Activated naive CD4-positive, alpha-beta T cell treated with anti-CD3 and anti-CD28 coated beads for 36 hours (primary cell): ENCODE measurements at places on chromosomes 1 and 21. TPM values are rescaled to one million over a fixed set of nuclear protein-coding genes. Genes with fewer than 3 reads are reported as not detected.

- no peaks in the 10 kb centered on the region for H3K4me1 ChIP-seq
- no peak overlapping the region for H3K27ac ChIP-seq
- no peak overlapping the region for H3K4me3 ChIP-seq
These were observed 530.9 kb downstream of the PTPRU start for GRCh38 chr1:29767088-29767685.

DNA sequence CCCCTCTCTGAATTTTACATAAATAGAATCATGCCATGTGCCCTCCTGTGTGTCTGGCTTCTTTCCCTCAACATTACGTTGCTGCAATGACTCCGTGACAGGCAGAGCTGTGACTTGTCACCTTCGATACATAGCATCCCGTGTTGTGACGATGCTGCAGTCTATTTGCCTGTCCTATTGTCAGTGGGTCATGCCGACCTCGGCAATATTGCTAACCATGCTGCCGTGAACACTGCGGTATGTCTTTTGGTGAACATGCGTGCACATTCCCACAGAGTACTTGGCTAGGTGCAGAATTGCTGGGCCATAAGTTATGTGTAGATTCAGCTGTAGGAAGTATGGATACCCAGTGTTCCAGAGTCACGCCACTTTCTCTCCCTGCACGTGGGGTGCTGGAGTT is 36.3 kb upstream of the TTC34 start:
- no peak overlapping the region for H3K27ac ChIP-seq
- no peak for DNase-seq
- no peak overlapping the region for H3K4me3 ChIP-seq
- peaks cover 18% of the 10 kb centered on the region for H3K4me1 ChIP-seq

Gene CELA3B
- not detected for total RNA-seq

GRCh38 chr1:106836708-106837107 is 219.8 kb upstream of the PRMT6 start:
- DNase-seq, result no peak
- H3K36me3 ChIP-seq, result no peaks in the 10 kb centered on the region
- H3K4me1 ChIP-seq, result no peaks in the 10 kb centered on the region

- no peaks in the 10 kb centered on the region for H3K36me3 ChIP-seq
- peaks cover 4% of the 10 kb centered on the region for H3K27me3 ChIP-seq
- DNase-seq, result no peak
- H3K27ac ChIP-seq, result no peak overlapping the region
- H3K4me1 ChIP-seq, result no peaks in the 10 kb centered on the region
These were observed 63.2 kb downstream of the SYDE2 start for GRCh38 chr1:85137660-85138059.

DNA sequence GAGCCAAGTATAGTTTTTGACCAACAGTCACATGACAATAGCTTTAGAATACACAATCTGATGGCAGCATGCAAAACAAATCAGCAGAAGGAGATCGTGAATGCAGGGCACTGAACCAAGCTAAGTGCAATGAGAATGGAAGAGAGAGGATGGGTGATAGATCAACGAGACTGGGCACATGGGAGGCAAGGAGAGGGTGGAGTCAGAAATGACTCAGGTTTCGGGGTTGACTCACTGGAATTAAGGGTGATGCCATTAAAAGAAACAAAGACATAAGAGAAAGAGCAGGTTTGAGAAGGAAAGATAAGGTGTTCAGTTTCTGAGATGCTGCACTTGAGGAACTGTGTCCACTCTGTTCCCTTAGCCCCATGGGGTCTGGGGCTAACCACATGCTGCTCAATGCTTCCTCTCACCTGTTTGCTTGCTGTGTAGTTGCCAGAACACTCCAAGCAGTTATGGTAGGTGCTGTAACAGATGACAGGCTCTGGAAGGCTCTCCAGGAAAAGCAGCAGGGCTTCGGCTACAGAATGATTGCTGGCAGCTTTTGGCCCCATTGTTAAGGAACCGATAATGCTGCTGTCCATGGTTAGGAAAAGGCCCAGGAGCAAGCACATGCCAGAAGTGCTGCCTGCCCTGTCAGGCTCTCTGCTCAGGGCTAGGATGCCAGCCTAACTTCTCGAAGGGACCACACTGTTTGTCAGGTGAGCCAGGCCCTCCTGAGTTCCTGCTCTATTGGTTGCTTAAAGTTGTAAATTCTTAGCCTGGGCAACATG is 6.1 kb upstream of the MTF1 start:
- no peaks in the 10 kb centered on the region for H3K27me3 ChIP-seq
- peaks cover 16% of the 10 kb centered on the region for H3K4me1 ChIP-seq
- peak; percentile 69 for DNase-seq
- peaks cover 19% of the 10 kb centered on the region for H3K36me3 ChIP-seq
- H3K4me3 ChIP-seq, result no peak overlapping the region

GRCh38 chr1:151908228-151908691 is 1.1 kb downstream of the THEM4 start:
- H3K27me3 ChIP-seq, result no peaks in the 10 kb centered on the region
- peaks cover 39% of the 10 kb centered on the region for H3K36me3 ChIP-seq
- H3K4me1 ChIP-seq, result peaks cover 46% of the 10 kb centered on the region
- no peak for DNase-seq

DNA sequence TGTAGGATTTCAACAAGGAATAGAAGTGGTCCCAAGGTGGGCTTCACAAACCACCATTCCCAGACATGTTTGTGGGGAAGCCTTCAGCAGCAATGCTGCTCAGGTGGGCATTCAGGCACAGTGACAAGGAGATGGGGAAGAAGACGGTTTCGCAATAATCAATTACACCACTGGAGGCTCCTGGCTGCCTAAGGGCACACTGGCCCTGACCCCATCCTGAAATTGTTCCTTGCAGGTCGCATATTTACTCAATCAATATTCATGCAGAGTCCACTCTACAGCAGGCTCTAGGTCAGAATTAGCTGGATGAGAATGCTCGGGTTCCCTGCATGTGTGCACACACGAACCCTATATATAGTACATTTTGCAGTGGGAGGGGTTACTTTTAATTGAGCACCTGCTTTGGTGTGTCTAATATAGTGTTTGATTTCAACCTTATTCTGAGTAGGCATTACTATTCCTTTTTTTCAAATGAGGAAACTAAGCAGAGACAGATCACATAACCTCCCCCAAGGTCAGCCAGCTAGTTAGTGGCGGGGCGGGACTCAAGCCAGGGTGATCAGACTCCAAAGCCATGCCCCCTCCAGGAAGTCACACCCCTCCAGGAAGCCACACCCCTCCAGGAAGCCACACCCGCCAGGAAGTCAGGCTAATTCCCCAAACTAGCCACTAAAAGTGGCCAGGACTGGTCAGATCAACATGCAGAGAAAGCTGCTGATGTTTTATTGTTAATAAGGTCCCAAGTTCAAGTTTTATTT is 106.5 kb downstream of the HLCS start:
- H3K27me3 ChIP-seq, result no peaks in the 10 kb centered on the region
- peak; percentile 46 for DNase-seq
- no peak overlapping the region for H3K27ac ChIP-seq

DNA sequence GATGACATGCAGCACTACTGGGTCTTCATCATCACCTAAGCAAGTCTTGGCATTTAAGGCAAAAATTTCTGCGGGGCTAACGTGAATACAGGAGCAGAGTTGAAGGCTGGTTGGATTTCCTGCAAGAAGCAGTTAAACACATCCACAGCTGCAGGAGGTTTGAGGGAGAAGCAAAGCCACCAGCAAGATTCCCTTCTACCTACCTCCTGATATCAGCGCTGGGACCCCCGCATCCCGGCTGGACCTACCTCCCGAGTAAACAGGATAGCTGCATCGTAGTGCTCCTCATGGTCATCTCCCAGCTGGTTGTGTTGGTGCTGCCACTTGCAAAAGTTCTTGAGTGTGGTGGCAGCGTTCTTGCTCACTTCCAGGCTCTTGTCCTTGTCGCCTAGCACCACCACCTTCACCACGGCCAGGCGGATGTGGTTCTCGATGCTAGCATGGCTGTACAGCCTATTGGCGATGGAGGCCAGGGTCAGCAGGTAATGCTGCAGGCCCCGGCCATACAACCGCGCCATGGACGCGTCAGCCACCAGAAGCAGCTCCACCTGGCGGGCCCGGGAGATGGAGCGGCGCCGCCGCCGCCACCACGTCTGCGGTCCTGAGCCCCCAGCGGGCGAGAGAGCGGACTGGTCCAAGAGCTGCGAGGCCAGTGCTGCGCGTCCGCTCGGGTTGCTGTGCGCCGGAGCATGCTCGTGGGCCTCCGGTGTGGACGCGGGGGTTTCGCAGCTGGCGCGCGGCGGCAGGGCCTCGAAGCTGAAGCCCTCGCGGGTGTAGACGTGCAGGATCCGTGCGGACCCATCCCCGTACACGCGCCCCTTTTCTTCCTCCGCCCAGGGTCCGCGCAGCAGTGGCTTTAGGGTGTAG is 1.6 kb downstream of the ADAMTS5 start:
- no peak overlapping the region for H3K27ac ChIP-seq
- no peak overlapping the region for H3K4me3 ChIP-seq
- peaks cover 12% of the 10 kb centered on the region for H3K4me1 ChIP-seq
- H3K36me3 ChIP-seq, result no peaks in the 10 kb centered on the region
- peaks cover 50% of the 10 kb centered on the region for H3K27me3 ChIP-seq
- DNase-seq, result no peak

DNA sequence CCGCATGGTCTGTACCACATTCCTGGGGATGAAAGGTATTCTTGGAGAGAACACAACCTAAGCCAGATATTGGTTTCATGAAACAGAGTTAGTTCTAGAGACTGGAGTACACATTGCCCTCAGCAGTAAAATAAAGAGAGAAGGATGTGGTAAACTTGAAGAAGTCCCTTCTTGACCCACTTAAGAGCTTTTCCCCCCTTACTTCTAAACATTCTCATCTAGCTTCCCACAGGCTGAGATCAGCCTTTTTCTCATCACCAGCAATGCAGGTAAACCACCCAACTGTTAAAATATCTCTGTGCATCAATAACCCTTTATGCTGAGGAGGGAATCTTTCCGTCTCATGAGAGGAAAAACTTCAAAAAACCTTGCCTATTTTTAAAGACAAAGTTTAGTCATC is 62.6 kb downstream of the SUSD4 start:
- H3K4me1 ChIP-seq, result peaks cover 28% of the 10 kb centered on the region
- no peak overlapping the region for H3K4me3 ChIP-seq
- H3K27me3 ChIP-seq, result no peaks in the 10 kb centered on the region
- no peak for DNase-seq
- no peaks in the 10 kb centered on the region for H3K36me3 ChIP-seq
- peak overlapping the region; percentile 19 for H3K27ac ChIP-seq

DNA sequence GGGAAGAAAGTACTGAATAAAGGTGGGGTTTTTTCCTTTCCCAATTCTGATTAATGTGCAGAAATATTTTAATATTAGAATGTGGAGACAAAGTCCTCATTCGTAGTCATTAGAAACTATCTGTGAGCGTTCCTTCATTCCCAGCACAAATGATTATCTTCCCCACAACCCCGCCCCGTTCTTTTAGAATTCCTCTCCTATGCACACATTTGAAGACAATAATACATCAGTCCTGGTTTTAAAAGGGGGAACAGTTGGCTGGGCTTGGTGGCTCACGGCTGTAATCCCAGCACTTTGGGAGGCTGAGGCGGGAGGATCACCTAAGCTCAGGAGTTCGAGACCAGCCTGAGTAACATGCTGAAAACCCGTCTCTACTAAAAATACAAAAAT is 876 bp downstream of the ALDH9A1 start:
- no peaks in the 10 kb centered on the region for H3K27me3 ChIP-seq
- H3K4me3 ChIP-seq, result peak overlapping the region; percentile 97
- DNase-seq, result no peak
- H3K4me1 ChIP-seq, result peaks cover 26% of the 10 kb centered on the region
- H3K36me3 ChIP-seq, result peaks cover 18% of the 10 kb centered on the region

DNA sequence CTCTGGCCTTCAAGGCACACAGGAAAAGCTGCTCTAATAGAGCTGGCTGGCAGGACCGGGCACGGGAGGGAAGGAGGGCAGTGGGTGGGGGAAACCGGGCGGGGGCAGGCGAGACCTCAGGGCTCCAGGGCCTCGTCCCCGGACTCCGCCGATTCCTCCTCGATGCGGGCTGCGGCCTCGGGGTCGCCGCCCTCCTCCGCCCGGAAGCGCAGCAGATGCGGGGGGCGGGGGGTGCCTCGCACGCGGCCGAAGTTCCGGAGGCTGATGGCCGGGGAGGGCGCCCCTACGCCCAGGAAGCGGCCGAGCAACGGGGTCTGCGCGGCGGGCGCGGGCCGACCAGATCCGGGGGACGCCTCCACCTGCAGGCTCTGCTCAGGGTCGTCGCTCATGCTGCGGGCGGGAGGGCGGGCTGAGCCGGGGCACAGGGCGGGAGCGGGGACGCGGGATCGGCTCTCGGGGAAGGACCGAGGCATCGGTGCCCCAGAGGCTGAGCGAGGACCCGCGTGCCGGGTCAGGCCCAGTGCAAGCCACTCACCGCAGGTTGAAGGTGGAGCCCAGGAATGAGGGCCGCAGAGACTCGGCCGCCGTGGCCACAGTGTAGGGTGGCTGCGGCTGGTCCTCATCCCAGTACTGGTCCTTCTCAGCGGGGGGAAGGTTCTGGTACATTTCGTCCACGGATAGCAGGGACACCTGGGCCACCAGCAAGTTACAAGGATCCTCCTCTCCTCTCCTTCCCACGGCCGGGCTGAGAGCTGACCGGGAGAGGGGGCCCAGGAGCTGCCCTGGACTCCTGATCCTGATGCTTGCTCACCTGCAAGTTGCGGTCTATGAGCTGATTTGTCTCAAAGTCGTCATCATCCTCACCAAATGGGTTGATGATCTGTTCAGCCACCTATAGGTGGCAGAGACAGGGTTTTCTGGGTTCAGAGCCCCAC is 3.6 kb downstream of the BEST4 start:
- H3K4me3 ChIP-seq, result peak overlapping the region; percentile 72
- no peaks in the 10 kb centered on the region for H3K27me3 ChIP-seq
- H3K36me3 ChIP-seq, result peaks cover 31% of the 10 kb centered on the region

Gene MMEL1
- total RNA-seq, result 1.2 TPM

- DNase-seq, result no peak
- H3K36me3 ChIP-seq, result no peaks in the 10 kb centered on the region
- no peaks in the 10 kb centered on the region for H3K27me3 ChIP-seq
- H3K4me1 ChIP-seq, result no peaks in the 10 kb centered on the region
- no peak overlapping the region for H3K27ac ChIP-seq
These were observed 66.2 kb downstream of the COQ8A start for GRCh38 chr1:227006226-227006796.

DNA sequence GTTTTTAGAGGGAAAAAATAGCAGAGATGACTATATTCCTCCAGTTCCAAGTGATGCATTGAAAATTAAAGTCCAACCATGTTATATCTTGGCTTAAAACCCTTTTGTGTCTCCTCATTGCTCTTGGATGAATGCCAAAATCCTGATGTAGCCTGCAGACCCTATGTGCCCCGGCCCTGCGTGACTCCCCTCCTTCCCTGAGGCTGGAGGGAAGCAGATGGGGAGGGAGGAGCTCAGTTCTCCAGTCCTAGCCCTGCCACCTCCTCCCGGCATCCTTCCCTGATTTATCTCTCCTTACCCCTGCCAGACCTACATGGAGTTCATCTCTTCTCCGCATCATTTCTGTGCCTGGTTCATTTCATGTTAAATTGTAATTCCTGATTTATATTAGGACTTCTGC is 397.4 kb downstream of the PTPRU start:
- no peaks in the 10 kb centered on the region for H3K36me3 ChIP-seq
- no peaks in the 10 kb centered on the region for H3K4me1 ChIP-seq
- peaks cover 7% of the 10 kb centered on the region for H3K27me3 ChIP-seq
- no peak overlapping the region for H3K27ac ChIP-seq
- no peak for DNase-seq
- H3K4me3 ChIP-seq, result no peak overlapping the region
